Right hindlimb (tissue), 1 donor: ENCODE measurements at places on chromosomes 1 and 21.

DNA sequence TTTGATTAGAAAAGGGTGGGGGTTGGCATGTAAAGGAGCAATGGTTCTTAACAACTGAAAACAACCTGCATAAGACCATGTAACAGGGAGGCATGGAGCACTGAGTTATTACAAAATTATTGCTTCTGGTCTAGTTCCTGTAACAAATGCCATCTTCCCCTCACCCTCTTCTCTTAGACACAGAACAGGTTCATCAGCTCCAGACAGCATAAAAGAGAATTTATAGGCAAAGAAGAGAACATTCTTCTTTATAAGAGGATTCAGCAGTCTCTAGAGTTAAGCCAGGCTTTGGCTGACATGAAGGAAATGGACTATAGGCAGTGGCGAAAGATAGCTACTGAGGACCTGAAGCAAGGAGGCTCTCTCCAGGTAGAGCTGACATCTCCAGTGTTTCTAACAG is 38.9 kb downstream of the RGSL1 start:
- DNase-seq = no peak

DNA sequence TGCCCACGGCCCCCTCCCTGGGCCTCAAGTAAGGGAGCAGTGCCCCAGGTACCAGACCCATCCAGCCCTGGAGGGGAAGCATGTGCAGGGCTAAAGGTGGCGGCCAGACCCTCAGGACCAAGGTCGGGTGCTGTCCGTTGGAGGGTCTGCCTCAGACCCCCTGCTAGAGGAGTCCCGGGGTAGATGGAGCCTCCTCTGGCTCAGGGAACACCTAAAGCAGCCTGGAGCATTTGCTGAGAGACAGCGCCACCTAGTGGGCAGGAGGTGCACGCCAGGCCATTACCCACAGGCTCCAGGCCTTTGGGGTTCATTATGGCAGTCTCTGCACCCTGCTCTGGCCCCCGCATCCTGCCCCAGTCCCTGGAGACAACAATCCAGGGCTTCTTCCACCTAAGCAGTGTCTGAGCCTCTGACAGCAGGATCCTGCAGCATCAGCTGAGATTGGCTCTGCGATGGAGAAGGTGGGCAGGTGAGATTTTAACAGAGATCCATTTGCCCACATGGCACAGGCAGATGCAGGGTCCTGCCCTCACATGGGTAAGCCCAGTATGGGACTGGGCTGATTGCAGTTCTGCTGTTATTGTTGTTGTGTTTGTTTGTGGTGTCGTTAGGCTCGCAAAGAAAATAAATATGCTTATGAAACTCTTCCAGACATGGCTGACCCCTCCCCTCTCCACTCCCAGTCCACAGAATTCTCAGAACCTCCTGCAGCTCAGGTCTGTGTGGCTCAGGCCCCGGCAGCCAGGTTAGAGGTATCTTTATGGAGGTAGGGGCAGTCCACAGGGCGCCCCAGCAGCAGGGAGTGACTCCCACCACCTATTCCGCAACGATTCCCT is 42.4 kb downstream of the CTNNBIP1 start:
- DNase-seq = peak; percentile 81

- DNase-seq = no peak
Observed at GRCh38 chr1:70146488-70146887, 58.9 kb downstream of the LRRC40 start.

DNA sequence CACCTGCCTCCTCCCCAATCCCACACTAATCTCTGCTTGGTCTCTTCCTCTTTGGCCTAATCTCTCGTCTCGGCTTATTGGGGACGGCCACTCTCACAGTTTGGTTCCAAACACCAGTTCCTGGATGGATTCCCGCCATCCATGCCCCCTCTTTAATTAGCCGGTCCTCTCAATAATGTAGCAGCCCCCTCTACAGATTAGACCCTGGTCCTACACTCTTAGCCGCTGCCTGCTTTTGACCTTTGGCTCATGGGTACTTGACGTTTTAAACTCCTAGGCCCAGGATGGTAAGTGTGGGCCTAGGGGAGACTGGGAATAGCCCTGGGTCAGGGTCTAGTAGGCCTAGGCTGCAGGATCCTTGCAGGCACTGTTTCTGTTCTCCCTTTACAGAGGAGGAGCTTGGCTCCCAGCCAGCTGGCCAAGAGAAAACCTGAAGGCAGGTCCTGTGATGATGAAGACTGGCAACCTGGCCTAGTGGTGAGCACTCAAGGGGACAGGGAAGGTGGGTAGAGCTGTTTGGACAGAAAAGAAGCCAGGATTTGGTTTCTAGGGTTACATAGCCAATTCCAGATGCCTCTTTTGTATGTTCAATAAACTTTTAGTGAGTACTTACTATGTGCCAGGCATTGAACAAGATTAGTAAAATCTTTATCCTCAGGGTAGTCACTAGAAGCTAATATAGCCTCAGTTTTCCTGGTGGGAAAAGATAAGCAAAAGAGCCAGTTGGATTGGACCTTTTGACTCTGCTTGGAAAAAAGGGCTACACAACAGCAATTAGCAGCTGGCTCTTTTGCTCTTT is 758 bp downstream of the RAD54L start:
- peak; percentile 32 for DNase-seq

DNA sequence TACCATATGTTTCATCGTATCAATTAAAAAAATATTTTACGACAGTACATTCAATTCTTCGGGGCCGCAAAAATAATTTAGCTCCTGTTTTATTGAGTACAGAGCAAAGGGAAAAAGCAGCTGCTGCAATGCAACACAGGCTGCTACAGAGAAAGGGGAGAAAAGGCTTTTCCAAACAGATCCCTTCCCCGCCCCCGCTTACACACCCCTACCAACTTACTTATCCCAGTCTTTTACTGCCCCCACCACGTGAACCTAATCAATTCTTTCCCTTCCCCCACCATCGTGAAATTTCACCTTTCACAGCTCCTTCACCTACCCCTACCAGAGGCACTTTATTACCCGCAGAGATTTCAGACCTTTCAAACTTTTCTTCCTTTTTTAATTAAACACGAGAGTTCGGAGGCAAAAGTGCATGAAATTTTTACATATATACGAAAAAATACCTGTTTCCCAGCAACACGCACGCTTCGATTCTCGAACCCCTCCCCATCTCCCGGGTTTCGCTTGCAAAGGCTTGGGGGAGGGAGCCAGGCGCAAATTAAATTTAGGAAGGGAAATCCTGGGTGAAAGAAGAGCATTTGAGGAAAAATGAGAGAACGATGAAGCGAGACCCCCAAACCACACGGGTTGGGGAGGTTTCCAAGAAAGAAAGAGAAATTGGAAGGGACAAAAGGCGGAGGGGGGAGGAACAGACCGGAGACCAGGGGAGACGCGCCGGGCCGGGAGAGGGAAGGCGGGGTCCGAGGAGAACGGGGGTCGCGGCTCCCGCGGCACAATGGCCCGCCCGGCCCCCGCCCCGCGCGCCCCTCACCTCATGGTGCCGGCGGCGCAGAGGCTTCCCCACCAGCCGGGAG is 823 bp downstream of the ENAH start:
- peak; percentile 67 for DNase-seq

GRCh38 chr21:15875286-15875685 is 145.5 kb downstream of the USP25 start:
- no peak for DNase-seq

GRCh38 chr1:48246727-48247126 is 24.2 kb downstream of the SLC5A9 start:
- no peak for DNase-seq

GRCh38 chr1:70090875-70091274 is 114.5 kb downstream of the LRRC40 start:
- DNase-seq = no peak

- no peak for DNase-seq
Observed at GRCh38 chr1:156086256-156086662, 4.0 kb upstream of the MEX3A start.

DNA sequence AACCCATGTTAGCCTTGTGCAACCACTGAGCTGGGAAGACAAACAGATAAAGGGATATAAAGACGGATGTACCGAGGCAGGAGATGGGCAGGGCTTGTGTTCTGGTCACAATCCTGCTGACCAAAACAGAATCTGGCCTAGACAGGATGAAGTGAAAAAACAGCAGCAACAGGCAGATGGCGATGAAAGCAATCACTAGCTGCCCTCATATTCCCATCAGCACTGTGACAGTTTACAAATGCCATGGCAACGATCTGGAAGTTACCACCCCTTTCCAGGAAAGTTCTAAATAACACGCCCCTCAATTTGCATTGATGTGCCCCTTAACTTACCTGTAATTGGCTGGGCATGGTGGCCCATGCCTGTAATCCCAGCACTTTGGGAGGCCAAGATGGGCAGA is 40.6 kb upstream of the CD46 start:
- no peak for DNase-seq

GRCh38 chr1:24100945-24101737 is 10.8 kb downstream of the MYOM3 start:
- DNase-seq = no peak

- DNase-seq = no peak
Observed at GRCh38 chr1:99084562-99084961, 79.9 kb upstream of the PLPPR5 start.

- DNase-seq = peak; percentile 43
Observed at GRCh38 chr1:2230781-2231531, 2.8 kb downstream of the SKI start.

GRCh38 chr1:223011505-223011856 is 131.6 kb downstream of the TLR5 start:
- DNase-seq = no peak

DNA sequence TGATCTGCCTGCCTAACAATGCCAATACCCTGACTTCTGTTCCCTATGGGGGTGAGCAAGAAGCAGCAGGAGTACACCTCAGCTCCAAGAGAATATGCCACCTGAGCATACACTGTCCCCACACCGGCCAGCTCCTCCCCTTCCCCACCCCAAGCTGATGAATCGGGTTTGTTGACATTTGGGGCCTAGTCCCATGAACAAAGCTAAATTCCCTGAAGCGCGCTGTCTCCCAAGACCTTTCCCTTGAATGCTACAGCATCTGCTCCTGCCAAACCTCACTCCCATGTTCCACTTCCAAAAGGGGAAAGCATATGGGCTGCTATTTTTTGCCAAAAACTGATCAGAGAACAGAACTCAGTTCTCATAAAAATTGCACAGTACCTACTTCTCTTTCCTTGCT is 220.4 kb upstream of the CAMK1G start:
- DNase-seq = no peak

- DNase-seq = peak; percentile 27
Observed at GRCh38 chr21:45308194-45309068, 20.7 kb upstream of the POFUT2 start.

- no peak for DNase-seq
Observed at GRCh38 chr1:208874915-208875314, 630.7 kb upstream of the PLXNA2 start.

GRCh38 chr1:47594627-47595026 is 156.8 kb downstream of the FOXD2 start:
- no peak for DNase-seq

- no peak for DNase-seq
Observed at GRCh38 chr1:72278461-72278860, 3.9 kb downstream of the NEGR1 start.

DNA sequence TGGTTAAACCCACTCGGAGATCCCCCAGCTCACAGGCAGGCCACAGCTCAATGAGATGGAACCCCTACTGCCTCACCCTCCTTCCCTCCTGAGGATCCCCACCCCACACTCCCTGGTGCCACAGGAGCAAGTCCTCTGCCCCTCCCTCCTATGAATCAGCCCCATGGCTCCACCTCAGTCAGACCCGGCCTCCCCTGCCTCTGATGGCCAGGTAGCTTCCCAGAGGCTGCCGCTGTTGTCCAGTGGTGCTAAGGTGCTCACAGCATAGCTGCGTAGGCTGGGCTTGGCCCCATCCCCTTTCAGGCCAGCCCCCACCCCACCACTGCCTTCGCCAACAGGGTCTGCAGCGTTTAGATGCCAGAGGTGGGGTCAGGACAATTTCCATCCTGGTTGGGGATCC is 98.5 kb upstream of the IGSF21 start:
- no peak for DNase-seq

- peak; percentile 85 for DNase-seq
Observed at GRCh38 chr1:156889802-156890580, 3.5 kb upstream of the PEAR1 start.

DNA sequence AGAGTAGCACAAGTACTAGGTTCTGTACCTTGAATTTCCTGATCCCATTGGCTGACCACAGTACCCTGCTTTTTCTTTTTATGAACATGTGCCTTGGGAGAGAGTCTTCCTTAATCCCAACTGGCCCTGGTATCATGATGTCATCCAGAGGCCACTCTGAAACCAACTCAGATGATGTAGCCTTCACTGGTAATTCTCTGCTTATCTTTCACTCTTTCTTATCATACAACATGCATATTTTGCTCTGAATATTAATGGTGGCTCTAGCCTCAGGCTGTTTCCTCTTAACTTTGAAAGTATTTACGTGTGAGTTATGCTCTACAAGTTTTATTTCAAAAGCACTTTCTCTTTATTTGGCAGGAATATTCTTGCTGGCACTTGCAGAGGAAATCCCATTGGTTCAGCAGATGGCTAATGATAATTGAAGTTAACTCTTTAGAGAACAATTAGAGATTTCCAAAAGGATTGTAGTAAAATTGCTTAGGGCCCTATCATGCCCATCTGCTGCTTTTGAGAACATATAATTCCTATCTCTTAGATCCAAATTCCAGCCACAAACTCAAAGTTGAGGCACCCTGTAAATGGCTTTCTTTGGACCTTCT is 86.1 kb downstream of the PTGER3 start:
- DNase-seq = no peak

- DNase-seq = no peak
Observed at GRCh38 chr21:37219761-37220432, 47.2 kb downstream of the VPS26C start.
